ENCODE measurements at places on chromosomes 3 and 15.

DNA sequence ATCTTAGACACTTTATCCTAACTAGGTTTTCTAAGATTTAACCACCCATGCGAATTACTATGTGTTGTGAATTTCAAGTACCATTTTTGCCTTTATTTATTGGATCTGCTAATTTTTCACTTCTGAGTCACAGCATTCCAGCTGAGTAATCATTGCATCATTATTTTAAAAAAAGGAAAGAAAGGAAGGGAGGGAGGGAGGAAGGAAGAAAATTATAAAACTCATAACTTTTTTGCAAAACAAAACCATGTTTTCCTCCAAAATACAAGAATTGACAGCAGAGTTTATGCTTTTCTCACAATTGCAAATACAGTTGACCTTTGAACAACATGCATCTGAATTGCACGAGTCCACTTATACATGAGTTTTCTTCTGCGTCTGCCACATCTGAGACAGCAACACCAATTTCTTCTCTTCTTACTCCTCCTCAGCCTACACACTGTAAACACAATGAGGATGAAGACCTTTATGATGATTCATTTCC lies 651.4 kb upstream of the NECTIN3 start:
- DNase-seq, result peak; percentile 92

GRCh38 chr3:44416031-44417030 lies 61.1 kb downstream of the ZNF445 start:
- no peak for DNase-seq

DNA sequence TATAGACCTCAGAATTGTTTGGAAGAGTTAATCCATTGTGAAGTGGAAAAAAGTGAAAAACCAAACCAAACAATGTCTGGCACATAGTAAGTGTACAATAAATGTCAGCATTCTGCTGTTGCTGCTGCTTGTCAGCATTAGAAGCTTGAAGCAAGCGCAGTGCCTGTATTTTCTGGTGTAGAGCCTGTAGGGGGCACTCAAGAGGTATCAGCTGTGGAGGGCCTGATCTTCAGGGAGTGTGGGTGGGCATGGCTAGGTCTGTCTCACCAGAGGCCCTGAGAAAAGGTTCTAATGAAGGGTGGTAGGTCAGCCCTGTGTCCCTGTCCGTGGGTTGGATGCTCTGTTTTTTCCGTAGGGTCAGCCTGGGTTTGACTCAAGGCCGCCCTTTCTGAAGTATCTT lies 3.6 kb downstream of the ADAMTSL3 start:
- no peak for DNase-seq

DNA sequence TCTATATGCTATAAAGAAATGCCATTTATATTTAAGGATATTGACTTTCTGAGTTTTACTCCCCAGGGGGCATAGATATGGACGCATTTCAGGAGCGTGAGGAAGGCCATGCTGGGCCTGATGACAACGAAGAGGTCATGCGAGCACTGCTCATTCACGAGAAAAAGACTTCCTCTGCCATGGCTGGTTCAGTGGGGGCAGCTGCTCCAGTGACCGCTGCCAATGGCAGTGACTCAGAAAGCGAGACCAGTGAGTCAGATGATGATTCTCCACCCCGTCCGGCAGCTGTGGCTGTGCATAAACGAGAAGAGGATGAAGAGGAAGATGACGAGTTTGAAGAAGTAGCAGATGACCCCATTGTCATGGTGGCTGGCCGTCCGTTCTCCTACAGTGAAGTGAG lies 38.4 kb downstream of the GTF2E1 start:
- peak; percentile 55 for DNase-seq

DNA sequence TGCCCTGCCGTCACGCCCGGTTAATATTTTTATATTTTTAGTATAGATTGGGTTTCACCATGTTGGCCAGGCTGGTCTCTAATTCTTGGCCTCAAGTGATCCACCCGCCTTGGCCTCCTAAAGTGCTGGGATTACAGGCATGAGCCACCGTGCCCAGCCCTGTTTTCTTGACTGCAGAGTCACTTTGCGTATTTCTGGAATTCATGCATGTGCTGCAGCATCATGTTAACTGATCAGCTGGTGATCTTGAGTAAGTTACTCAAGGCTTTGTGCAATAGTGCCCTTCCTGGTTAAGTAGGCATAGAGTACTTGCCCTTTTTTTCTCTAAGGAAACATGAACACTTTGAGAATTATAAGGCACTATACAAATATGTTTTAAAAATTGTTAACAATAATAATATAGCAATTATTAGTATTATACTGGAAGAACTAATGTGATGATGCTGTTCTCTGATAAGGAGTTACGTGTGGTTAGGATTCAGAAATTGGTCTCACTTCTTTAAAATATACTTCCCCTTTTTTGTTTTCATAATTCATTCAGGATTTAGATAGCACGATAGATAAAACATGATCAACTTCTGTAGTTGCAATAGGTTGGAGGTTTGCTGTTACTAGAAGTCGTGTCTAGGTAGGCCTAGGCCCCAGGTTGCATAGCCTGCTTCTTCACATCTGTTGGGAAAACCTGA lies 33.6 kb downstream of the GPR171 start:
- no peak for DNase-seq

Measured in fibroblast of skin of right quadriceps (primary cell).